ENCODE measurements at places on chromosomes 2 and 18.

DNA sequence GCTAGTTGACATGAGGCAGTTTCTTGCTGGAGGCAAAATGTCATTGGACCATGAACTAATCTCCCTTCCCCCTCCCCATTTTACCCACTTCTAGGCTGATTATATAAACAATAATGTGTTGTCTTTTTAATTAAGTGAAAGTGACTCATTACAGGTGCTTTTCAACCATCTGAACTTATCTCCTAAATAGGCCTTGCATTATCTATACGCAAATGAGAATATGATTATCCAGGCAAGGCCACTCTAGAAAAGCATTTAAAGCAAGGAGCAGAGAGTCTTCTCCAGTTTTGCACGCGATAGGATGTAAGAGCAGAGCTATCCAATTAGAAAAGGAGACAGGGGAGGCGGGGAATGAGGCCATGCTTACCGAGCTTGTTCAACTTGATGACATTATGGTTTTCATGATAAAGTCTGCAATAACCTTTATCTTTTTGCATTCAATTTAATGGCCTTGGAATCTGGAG, 286.1 kb upstream of the SIX3 start:
- H3K27me3 ChIP-seq: no peaks in the 10 kb centered on the region
- H3K4me1 ChIP-seq: peaks cover 6% of the 10 kb centered on the region
- no peak overlapping the region for H3K4me3 ChIP-seq
- no peak for DNase-seq

DNA sequence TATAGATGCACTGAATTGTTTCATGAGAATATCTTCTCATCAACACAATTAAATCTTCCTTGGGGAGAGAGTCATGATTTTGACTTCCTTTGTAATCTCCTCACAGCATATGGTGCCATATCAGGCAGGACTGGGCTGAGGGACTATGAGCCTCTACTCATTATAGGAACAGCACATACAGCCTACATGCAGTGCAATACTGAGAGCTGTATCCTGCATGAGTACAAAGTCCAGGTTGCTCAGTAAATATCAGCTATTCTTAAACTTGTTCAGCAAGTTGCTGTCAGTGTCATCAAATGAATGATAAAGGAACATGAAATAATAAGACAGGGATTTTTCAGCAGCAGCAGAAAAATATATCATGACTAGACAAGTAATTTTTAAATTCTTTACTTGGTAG, 10.8 kb downstream of the DLGAP1 start:
- no peaks in the 10 kb centered on the region for H3K4me1 ChIP-seq
- H3K27ac ChIP-seq: no peak overlapping the region

GRCh38 chr2:98882971-98883779, 52.9 kb downstream of the CRACDL start:
- peaks cover under 1% of the 10 kb centered on the region for H3K27me3 ChIP-seq
- no peak overlapping the region for H3K4me3 ChIP-seq
- no peaks in the 10 kb centered on the region for H3K4me1 ChIP-seq
- no peak for DNase-seq
- H3K36me3 ChIP-seq: peaks cover 2% of the 10 kb centered on the region
- H3K27ac ChIP-seq: no peak overlapping the region

DNA sequence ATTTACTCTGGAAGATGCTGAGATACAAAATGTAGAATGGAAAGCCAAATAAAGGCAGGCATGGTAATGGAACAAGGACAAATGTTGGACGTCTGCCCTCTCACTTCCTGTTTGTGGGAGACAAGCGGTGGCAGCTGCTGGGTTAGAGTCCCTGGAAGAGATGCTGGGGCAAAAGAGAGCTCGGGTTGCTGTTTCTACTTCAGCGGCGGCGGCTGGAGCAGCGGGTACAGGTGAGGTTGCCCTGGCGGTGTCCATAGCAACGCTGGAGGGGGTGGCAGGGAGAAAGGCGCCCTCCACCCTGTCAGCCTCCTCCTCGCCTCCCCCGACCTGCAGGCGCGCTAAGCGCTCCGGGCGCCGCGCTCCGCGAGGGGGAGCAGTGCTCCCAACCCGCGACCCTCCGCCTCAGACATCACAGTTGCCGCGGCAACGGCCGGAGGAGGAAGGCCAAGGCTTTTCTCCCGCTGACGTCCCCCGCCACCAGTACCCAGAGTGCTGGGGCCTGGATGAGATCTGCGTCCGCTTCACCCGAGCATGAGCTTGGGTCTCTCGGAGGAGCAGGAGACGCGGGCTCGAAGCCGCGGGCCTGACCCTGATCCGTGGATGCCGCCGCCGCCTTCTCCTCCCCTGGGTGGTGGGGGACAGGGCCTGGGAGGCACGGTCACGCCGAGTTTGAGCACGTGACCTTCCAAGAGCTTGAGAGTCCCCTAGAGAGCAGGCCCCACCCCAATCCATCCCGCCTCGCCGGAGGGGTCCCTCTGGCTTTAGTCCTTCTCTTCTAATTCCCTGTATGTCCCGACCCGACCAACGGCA, 65.6 kb downstream of the NOL4 start:
- H3K4me3 ChIP-seq: no peak overlapping the region
- H3K4me1 ChIP-seq: no peaks in the 10 kb centered on the region
- no peak overlapping the region for H3K27ac ChIP-seq
- DNase-seq: no peak
- H3K36me3 ChIP-seq: no peaks in the 10 kb centered on the region

DNA sequence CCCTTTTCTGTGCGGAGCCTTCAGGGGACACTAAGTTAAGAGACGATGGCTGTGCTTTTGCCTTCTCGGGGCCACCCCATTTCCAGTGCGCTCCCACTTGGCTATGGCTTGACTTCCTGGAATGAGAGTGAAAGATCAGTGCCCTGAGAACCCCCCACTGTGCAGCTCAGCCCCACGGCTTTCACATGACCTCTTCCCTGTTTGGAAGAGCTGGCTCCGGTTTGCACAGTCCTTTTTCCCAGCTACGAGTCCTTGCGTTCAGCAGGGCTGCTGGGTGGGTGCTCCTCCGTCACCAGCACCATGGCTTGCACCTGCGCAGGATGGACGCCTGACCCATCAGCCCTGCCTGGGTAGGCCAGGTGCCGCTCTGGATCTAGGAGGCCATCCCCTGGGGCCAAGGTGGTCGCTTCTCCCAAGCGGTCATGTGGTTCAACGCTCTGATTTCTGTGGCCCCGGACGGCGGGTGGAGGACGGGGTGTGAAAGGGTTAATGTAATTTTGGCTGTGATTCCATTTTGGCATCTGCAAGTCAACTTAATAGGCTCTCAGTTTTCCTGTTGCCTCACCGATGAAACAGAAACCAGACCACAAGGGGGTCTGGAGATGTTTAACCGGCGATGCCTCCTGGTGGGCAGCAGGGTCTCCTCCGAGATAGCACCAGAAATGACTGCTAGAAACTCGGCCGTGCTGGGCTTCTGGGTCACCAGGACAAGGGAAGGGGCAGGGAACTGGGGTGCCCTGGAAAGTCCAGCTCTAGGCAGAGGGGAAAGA, 113.1 kb upstream of the HAAO start:
- peaks cover 8% of the 10 kb centered on the region for H3K4me1 ChIP-seq
- no peak for DNase-seq
- H3K36me3 ChIP-seq: no peaks in the 10 kb centered on the region
- H3K27me3 ChIP-seq: peaks cover 13% of the 10 kb centered on the region

- H3K4me3 ChIP-seq: no peak overlapping the region
- H3K36me3 ChIP-seq: no peaks in the 10 kb centered on the region
- DNase-seq: no peak
- no peaks in the 10 kb centered on the region for H3K27me3 ChIP-seq
- no peaks in the 10 kb centered on the region for H3K4me1 ChIP-seq
- no peak overlapping the region for H3K27ac ChIP-seq
Observed at GRCh38 chr2:137929519-137929916, 34.8 kb upstream of the HNMT start.

DNA sequence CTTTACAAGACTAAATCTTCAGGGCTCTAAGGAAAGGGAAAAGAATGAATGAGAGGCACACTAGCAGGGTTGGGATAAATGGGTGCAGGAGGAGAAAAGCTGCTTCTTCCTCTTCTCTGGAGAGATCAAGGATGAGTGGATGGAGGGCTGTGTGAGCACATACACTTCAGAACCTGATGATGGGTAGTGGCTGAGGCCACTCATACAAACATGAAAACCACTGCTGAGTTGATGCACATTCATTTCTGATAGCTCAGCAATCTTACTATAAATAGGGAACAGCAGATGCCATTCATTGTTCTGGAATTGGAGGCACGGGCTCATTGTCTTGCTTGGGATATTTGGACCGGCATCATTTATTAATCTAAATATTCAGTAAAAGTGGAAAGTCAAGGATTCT, 152.4 kb upstream of the KCTD1 start:
- H3K27me3 ChIP-seq: no peaks in the 10 kb centered on the region
- no peak overlapping the region for H3K27ac ChIP-seq
- H3K4me3 ChIP-seq: no peak overlapping the region
- no peak for DNase-seq

DNA sequence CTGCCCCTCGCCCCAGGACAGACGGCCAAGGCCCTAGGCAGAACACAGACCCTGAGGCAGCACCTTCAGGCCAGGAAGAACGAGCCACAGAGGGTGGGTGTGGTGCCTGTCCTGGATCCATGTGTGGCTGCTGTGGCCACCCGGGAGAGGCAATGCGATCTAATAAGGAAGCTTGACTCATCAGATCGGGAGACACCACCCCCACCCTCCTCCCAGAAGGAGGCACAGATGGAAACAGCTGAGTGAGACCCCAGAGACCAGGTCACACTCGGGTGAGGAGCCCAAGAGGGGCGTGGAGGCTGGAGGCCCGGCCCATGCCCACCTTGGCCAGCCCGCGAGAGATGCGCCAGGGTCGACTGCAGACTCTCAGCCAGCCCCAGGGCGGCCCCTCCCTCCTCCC, 20.3 kb downstream of the KCNG2 start:
- H3K4me3 ChIP-seq: no peak overlapping the region
- no peak overlapping the region for H3K27ac ChIP-seq
- H3K36me3 ChIP-seq: no peaks in the 10 kb centered on the region
- no peak for DNase-seq

- H3K4me1 ChIP-seq: peaks cover 6% of the 10 kb centered on the region
- no peak overlapping the region for H3K4me3 ChIP-seq
- H3K27ac ChIP-seq: no peak overlapping the region
- no peaks in the 10 kb centered on the region for H3K36me3 ChIP-seq
- H3K27me3 ChIP-seq: peaks cover 18% of the 10 kb centered on the region
- DNase-seq: no peak
Observed at GRCh38 chr2:130810490-130810889, 26.2 kb upstream of the ARHGEF4 start.

- H3K4me3 ChIP-seq: no peak overlapping the region
- H3K4me1 ChIP-seq: peaks cover 47% of the 10 kb centered on the region
- H3K27me3 ChIP-seq: no peaks in the 10 kb centered on the region
- no peak for DNase-seq
Observed at GRCh38 chr18:75230163-75231052, 19.8 kb downstream of the TSHZ1 start.

DNA sequence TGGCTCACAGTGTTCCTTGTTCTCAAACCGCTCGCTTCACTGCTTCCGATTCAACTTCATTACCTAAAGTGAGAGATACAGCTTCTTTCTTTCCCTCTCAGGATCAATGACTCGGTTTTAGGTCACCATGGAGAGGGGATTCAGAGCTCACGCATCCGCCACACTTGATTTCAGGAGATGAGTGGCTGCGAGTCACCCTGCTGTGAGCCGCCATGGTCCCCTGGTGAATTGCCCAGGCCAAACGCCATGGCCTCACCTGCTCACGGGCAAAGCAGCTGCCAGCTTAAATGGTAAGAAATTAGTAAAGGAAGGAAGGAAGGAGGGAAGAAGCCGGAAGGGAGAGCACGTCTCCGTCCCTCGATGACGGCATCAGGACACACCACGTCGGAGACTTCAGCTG, 60.5 kb downstream of the ADNP2 start:
- H3K27ac ChIP-seq: no peak overlapping the region
- no peak overlapping the region for H3K4me3 ChIP-seq
- DNase-seq: no peak
- H3K4me1 ChIP-seq: peaks cover 2% of the 10 kb centered on the region

DNA sequence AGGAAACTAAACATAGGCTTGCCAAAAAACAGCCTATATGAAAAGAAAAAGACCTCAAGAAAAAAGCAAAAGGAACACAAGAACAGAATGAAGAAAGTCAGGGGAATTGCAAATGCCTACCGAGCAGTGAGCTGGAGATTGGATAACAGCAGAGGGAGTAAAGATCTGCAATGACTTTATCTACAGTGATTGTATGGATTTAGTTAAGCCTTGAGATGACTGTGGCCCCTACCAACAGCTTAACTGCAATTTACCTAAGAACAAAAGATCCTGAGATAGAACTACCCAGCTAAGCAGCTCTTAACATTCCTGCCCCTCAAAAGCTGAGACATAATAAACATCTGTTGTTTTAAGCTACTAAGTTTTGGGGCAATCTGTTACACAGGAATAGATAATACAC, 20.5 kb downstream of the LNPK start:
- DNase-seq: no peak
- H3K4me3 ChIP-seq: no peak overlapping the region
- H3K4me1 ChIP-seq: peaks cover 6% of the 10 kb centered on the region
- H3K27ac ChIP-seq: no peak overlapping the region
- H3K36me3 ChIP-seq: peaks cover 41% of the 10 kb centered on the region
